Activated T-helper 17 cell treated with anti-CD3 and anti-CD28 coated beads, Interleukin-2, amount 50 U/mL, for 72 hours (primary cell): ENCODE measurements at places on chromosomes 11 and 22.

DNA sequence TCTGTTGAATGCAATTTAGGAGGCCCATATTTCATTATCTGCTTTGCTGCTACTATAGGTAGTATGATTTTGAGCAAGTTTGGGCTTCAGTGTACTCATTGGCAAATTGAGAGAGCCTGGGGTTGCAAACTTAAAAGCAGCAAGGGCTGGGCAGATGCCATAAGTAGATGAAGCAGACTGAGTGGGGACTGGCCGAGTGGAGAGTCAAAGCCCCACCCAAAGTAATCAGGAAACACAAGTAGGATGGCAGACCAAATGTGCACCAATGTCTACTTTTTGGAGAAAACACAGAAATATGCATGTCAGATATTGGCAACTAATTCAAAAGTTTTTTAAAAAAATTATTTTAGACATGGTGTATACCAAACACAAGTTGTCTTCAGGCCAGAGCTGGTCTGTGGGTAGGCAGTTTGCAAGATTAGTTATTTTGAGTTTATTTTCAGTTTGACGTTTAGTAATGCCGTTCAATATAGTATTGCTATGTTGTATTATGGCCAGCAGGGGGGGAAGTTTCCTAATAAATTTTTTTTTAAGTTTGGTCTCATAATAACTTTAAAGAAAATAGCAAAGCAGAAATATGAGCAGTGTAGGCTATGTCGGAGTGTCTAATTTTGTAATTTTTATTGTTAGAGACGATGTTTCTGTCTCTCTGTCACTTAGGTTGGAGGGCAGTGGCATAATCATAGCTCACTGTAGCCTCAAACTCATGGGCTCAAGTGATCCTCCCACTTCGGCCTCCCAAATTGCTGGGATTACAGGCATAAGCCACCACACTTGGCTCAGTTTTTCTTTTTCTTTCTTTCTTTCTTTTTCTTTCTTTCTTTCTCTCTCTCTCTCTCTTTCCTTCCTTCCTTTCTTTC is 105.1 kb downstream of the HIPK3 start:
- ATAC-seq = peak; percentile 49

GRCh38 chr11:88404391-88404790 is 66.9 kb upstream of the CTSC start:
- no peak for ATAC-seq

DNA sequence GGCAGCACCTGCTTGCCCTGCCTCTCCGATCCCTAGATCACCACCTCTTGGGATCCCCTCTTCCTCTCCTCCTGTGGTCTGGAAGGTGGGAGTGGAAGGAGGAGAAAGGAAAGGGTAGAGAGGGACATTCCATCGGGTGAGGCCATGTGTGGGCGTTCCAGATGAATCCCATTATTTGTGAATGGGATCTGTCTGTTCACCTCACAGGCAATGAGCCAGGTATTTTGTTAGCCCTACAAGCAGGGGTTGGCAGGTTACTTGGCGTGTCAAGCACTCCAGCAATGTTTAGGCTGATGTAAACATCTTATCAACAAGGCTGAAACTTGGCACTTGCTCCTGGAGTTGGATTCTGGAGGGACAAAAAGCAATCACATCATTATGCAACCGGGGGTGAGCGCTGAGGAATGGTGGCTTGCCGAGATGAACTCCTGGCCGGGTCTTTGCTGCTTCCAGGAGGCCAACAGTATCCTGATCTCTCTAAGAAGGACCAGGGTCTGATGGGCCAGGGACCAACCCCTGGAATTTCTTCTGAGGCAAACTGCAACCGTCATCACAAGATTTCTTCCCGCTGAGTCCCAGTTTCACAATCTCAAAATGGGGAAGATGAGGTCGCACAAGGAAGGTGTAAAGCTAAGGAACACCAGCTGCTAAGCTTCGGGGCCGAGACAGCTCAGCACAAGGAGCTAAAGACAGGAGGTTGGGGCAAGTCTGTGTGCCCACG is 7.8 kb downstream of the ADAMTS8 start:
- ATAC-seq = no peak

GRCh38 chr11:13341026-13341425 is 63.4 kb downstream of the BMAL1 start:
- ATAC-seq = no peak

- ATAC-seq = no peak
Observed at GRCh38 chr11:1082728-1083620, 8.3 kb downstream of the MUC2 start.

GRCh38 chr11:111463276-111463675 is 48.9 kb downstream of the BTG4 start:
- ATAC-seq = no peak

DNA sequence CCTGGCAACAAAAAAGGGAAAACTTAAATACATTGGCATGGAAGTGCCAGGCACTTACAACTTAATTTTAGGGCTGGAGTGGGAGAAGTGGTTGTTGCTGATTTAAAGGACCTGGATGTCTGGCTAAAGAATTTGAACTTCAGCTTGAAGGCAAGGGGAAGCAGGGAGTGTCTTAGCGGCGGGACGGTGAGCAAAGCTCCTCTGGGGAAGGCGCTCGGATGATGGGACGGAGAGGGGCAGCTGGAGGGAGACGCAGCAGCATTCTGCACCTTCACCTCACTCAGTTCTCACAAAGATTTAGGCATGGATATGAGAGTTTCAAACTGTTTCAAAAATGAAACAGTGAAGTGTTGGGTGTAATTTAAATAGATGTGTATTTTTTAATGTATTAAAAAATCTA is 967.1 kb downstream of the BRD1 start:
- ATAC-seq = no peak

- peak; percentile 76 for ATAC-seq
Observed at GRCh38 chr11:20037396-20038153, 122.7 kb downstream of the DBX1 start.

DNA sequence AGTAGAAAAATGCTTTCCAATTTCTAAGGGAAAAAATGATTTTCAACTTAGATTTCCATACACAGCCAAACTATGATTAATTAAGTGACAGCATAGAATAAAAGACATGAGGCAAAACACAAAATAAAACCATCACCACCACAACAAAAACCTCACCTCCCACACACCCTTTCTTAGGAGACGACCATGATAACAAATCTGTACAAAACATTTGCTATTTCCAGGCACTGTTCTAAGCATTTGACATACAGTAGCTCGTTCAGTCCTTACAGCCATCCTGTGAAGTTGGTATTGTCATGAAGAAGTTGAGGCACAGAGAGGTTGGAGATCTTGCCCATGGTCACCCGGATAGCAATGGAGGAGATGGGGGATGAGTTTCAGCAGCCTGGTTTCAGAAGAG is 8.7 kb downstream of the SPI1 start:
- ATAC-seq = peak; percentile 15

DNA sequence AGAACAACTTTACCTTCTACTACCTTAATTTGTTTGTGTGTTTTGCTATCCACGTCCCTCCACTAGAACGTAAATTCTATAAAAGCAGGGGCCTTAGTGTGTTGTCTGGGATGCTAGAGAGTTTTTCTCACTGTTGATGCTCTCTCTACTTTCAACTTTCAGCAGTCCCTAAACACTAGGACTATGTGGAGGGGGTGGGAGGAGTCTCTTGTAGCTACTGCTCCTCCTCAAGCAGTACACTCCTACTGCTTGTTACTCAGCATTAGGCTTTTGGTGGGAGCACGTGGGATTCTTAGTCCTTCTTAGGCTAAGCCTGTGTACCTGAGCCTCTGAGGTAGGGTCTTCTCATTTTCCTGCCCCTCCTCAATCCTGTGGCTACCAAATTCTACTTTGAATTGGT is 56.3 kb downstream of the ARHGAP20 start:
- no peak for ATAC-seq

- ATAC-seq = no peak
Observed at GRCh38 chr11:131662317-131662972, 292.0 kb downstream of the NTM start.
